ENCODE measurements at places on chromosomes 6 and 20.

- no peak for DNase-seq
Observed at GRCh38 chr20:53513489-53514298, 79.9 kb downstream of the ZNF217 start.

DNA sequence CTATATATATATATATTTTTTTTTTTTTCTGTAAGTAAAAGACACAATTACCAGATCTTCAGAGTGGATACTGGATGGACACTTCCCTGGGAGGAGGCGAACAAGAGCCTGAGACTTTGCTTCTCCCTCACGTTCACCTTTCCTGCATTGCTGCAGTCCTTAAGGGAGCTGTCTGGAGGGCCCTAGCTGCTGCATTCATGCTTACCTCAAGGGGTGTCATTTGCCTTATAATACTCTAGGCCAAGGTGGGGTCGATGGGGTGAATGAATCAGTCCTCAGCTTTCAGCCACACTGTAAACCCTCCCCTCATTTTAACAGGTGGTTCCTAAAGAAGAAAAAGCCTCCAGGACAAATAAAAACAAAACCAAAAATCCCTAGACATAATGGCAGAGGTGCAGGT lies 34.8 kb upstream of the CD83 start:
- DNase-seq: no peak

DNA sequence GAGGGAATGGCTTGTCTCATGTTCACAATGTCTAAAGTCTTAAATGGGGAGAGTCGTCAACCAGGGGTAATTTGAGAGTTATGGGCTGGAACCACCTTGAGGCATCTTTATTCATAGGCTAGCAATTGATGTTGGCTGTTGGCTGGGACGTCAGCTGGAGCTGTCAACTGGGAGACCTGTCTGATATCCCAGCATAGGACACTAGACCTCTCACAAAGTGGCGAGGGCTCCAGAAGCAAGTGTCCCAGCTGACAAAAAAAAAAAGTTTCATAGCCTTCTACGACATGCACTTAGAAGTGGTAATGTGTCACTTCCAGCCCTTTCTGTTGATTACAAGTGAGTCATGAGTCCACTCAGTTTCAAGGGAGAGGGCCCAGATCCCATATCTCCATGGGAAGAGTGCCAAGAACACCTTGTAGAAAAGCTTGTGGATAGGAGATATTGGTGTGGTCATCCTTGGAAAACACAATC lies 278.0 kb downstream of the ESR1 start:
- DNase-seq: no peak

DNA sequence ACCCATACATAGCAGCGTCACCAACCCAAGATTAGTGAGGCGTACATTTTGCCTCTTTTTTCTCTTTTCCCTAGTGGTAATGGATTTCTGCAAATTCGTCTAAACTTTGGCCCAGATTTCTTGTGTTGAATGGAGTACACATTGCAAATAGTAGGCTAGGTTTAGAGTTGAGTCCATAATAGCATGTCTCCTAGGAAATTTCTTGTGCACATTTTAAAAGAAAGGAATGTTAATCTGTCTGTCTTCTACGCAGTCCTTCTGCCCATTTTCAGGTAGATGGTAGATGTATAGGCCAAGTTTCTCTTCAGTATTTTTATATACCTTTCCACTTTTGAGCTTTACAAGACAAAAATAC lies 15.7 kb downstream of the TAB2 start:
- no peak for DNase-seq

DNA sequence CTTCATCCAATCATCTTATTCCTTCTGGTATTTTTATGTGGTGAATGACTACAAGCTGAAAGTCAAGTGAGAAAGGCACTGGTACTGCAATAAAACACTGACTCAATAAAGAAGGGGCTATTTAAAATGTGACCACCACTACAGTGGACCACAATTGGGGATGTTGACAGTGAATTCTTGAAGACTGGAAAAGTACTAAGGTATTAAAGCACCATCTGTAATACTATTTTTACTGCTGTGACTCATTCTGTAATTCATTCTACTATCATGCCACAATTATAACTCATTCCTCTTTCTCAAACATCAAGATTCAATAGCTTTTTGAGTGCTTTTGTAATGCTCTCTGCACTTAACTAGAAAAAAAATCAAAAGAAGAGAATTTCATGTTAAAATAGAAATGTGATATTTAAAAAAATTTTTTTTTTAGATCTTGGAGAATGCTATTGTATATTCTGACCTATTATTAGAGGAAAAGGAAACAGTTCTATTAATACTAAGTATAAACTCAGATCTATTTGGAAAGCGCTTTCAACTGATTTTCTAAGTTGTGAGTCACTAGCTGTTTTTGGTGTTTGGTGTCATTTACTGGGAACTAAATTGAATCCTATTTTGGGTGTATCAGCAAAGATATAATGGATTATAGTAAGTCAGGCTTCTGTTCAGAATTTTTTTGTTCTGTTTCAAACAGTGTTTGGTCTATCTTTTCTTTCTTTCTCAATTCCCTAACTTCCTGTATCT lies 104.7 kb upstream of the TMEM170B start:
- DNase-seq: no peak

GRCh38 chr6:1287103-1287591 lies 24.8 kb upstream of the FOXQ1 start:
- no peak for DNase-seq

GRCh38 chr6:14692208-14692607 lies 553.7 kb upstream of the JARID2 start:
- no peak for DNase-seq

All from BE2C (cell line).